ENCODE measurements at places on chromosomes 2 and 18.
A peak's percentile ranks its signal among the peaks of the same experiment; 100 is the strongest.

- no peak for DNase-seq
Measured at GRCh38 chr2:193583638-193584400, 1389.1 kb upstream of the TMEFF2 start.

GRCh38 chr2:57802243-57802642 lies 244.4 kb upstream of the VRK2 start:
- DNase-seq: no peak

DNA sequence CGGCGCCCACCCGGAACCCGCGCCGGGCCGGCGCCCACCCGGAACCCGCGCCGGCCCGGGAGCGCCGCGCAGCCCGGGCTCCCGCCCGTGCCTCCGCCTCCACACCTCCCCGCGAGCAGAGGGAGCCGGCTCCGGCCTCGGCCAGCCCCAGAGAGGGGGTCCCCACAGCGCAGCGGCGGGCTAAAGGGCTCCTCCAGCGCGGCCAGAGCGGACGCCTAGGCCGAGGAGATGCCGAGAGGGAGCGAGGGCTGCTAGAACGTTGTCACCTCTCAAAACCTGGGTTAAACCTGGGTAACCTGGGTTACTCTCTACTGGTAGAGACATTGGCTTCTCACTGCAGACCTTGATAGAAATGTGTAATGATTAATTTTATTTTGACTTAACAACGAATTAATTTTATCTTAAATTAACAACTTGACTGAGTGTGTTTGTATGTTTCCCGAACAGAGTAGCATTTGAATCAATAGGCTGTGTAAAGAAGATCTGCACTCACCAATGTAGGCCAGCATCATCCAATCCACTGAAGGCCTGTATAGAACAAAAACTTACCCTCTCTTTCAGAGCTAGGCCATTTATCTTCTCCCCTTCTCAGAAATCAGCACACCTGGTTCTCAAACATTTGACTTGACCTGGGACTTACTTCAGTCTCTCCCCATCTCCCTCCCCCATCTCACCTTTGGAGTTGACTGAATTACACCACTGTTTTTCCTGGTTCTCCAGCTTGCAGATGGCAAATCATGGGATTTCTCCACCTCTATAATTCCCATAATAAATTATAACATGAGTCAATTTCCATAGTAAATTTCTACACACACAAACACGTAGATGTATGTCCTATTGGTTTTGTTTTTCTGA lies 242.7 kb downstream of the ASXL3 start:
- DNase-seq: no peak

DNA sequence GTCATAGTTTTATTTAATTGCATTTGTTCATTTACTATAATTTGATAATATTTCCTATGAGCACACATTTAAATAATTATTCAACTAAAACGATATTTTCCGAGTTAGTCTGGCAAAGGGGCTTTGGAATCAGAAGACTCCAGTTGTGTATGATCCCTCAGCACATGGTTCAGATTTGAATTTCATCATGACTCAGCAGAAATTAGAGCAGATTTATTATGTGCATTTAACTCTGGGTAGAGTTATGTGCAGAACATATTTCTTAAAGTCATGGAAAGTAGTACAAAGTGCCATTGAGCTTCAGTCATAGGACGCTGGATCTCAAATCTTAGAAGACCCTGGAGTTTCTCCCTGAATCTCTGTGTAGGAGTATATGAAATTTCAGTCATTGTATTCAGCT lies 106.7 kb downstream of the ADCYAP1 start:
- DNase-seq: no peak

- DNase-seq: no peak
Measured at GRCh38 chr2:12313445-12314126, 403.1 kb upstream of the TRIB2 start.

DNA sequence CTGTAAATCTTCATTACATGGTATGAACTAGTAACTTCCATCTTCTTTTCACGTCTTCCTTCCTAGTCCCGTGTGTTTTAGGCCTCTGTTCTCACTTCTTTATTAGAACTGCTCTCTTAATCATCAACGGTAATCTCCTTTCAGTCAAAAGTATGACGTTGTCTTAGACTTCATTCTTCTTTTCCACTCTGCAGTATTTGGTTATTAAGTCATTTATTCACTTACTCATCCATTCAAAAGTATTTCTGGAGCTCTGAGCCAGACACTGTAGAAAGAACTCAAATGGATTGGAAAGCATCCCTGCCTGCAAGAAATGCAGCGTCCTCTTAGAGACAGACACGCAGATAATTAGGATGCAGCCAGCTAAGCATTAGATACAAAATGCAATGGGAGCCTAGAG lies 494.6 kb upstream of the NRP2 start:
- DNase-seq: no peak

GRCh38 chr2:231662811-231663457 lies 45.4 kb upstream of the PTMA start:
- no peak for DNase-seq

GRCh38 chr2:203534621-203535077 lies 452 bp downstream of the RAPH1 start:
- DNase-seq: no peak

DNA sequence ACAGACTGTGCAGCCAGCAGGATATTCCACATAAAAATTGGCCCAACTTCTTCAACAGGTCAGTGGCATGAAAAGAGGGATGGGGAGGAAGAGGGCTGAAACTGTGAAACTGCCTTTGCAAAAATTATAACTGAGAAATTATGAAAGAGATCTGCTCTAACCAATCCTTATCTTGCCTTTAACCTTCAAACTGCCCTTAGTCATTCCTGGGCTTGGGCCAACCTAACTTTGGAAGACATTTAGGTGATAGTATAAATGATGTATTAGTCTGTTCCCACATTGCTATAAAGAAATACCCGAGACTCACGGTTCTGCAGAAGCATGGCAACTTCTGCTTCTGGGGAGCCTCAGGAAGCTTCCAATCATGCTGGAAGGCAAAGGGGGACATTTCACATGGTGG lies 74.5 kb downstream of the RPL31 start:
- no peak for DNase-seq

- no peak for DNase-seq
Measured at GRCh38 chr2:8528863-8529262, 153.0 kb upstream of the ID2 start.

DNA sequence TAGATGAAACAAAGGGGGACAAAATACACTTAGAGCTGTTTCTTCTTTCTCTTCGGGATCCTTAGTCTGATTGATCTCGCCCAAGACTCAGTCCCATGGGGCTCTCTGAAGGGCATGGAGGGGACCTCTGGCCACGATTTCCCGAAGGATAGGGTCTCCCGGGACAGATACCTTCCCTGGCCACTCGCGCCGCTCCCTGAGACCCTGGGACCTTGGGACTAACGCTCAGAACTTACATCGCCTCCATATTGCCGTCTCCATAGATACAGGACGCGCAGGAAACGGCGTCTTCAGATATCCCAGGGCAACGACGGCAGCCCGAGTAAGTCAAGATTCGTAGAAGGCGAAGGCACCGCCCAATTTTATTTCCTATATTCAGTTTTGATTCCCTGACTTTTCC lies at the start of gene CFAP65:
Gene CFAP65, minus strand, starts transcription at position 265 of the 400 bp plus-strand sequence. CDS start 2,468 bp downstream, outside the sequence.
- DNase-seq: no peak

GRCh38 chr2:76501641-76502040 lies 790.9 kb upstream of the GCFC2 start:
- DNase-seq: no peak

DNA sequence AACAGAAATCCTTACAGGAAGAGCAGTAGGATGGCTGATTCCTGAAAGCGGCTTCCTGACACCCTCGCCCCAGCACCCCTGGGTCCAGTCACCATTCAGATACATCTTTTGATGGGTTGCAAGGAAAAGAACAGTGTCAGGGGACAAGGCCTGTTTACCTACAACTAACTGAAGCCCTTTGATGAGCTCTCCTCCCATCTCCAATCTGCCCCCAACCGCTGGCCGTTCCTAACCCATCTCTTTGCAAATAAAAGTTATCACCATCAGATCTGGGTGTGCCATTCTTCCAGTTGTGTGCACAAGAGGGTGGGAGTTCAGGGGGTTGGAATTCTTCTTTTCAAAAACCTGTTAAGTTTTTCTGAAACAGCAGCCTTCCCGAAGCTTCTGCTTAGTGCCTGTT lies 48.9 kb downstream of the ARL4C start:
- DNase-seq: no peak

DNA sequence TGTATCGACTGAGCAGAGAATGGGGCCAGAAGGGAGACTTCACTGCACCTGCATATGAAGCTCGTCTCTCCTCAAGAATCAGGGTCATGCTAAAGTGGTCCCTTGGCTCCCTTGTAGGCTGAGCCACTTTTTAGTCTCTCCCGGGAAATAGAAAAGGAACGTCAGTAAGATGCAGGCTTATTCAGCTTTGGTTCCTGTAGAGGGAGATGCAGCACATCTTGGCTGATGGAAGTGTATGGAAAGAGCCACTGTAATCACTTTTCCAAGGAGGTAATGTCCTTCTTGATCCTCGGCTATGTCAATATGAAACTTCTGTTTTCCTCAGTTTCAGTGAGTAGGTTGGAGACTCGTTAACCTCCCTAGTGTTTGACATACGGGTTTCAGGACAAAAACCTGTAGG lies 235.2 kb downstream of the GCA start:
- no peak for DNase-seq

DNA sequence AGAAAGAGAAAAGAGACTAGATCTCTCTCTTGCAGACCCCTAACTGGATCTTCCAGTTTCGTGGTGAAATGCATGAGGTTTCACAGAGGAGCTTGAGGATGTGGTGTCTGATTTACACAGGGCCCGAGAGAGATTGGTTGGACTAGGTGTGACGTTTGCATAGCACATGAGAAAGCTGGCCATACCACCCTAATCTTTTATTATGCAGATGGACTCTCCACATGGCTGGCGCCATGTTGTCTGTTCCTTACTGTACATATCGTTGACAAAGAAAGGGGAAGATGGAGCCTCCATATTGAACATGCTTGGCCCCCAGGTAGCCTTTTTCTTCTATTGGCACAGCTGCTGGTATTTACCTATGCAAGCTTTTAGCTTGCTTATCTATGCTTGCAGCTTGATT lies 27.5 kb upstream of the PGAP1 start:
- no peak for DNase-seq

DNA sequence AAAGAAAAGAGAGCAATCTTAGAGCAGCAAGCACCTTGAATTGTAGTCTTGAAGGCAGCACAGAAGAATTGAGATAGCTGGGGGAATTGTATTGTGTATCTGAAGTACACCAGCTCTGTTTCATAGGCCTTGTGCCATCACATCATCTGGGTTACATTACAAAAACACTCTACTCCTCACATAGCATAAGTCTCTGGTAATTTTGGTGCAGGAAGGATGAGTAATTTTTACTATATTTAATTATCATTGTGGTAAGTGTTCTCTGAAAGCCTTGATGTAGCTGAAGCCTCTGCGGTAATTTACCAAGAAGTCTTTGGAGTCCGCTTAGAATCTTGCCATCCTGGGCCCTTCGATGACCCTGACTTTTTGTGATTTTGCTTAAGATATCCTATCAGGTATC lies 291.1 kb downstream of the ARHGAP15 start:
- no peak for DNase-seq

DNA sequence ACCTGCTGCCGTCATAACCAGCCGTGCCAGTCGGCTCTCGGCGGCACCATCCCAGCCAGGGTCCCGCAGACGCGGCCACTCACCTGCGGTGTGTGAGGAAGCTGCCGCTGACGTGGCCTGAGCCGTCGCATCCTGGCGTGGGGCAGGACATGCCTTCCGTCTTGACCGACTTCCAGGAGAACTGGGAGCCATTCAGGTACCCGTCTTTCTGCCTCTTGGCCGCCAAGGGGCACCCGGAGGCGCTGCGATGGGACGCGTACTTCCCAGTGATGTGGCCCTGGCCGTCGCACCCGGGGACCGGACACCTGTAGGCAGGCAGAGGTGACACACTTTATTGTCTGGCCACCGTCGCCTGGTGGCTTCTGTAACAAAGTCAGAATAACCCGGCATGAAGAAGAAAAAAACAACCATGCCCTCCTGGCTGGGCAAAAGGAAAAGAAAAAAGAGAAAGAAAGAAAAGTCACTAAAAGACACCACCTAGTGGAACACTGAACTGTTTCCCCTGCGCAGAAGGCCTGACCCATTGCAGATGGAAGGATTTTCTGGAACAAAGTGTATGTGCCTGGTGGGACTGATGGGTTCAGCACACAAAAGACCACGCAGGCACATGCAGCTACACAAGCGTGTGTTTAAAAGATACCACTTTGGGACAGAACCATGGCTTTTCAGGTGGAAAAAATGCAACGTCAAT lies 94.9 kb upstream of the PXDN start:
- no peak for DNase-seq

GRCh38 chr2:63581298-63581961 lies 6.8 kb downstream of the WDPCP start:
- no peak for DNase-seq

DNA sequence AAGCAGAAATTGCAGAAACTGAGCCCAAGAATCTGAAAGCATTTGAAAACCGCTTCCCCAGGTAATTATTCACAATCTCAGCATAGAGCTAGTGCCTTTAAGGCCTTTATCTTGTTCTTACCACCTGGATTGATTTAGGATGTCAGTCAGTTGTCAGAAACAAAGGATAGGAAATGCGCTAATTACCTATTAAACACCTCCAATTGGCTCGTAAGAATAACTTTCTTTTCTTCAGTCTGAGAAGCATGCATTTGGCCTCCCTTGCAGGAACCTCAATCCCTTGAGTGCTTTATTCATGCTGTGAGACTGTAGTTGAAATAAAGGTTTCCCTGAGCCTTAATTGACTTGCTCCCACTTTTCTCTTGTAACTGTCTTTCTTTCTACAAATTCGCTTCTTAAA lies 400.3 kb upstream of the LRATD1 start:
- no peak for DNase-seq

GRCh38 chr2:152846697-152847470 lies 128.5 kb downstream of the ARL6IP6 start:
- DNase-seq: no peak

GRCh38 chr2:12642859-12643258 lies 73.9 kb upstream of the TRIB2 start:
- DNase-seq: no peak

- peak; percentile 59 for DNase-seq
Measured at GRCh38 chr18:48928787-48929186, 22.0 kb downstream of the SMAD7 start.

- no peak for DNase-seq
Measured at GRCh38 chr18:5311301-5311989, 15.9 kb upstream of the ZBTB14 start.

DNA sequence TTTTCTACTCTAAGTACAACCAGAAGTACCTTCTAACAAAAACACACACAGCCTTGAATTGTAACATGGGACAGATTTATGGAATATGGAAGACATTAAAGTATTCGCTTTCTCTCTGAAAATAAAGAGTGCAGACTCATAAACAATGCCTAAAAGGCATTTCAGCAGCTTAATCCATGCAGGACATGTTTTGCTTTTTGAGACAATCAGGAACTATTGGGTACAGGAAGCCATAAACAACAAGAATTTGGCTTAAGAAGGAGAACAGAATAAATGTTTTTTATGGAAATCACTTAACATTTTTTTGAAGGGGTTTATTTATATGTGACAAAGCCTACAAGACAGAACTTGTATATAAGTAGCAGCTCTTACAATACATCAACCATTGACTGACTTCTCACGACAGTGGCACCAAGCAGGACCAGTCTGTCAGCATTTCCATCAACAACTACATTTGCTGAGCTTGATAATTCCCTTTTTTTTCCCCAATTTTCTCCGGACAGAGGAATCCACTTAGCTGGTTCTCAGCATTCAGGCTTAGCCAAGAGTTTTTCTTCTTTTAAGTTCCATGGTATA lies 140.1 kb downstream of the EXOC6B start:
- DNase-seq: no peak
